ENCODE measurements at places on chromosomes 5 and 9. TPM values are rescaled to one million over a fixed set of nuclear protein-coding genes. Genes with fewer than 3 reads are reported as not detected.

DNA sequence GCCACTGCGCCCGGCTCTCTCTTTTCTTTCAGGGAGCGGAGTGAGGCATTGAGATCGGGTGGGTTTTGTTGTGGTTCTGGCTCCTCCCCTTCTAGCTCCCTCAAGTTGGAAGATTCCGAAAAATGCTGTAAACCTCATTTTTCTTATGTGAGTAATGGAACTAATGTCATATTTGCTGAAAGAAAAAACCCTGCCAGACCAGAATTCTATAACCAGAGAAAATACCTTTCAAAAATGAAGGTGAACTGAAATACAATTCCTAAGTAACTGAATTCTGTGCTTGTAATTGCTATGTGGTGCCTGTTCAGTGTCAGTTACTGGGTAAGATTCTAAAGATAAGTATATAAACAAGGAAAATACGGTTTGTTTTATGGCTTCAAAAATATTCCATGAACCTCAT is 30.9 kb upstream of the CDK20 start:
- no peak for DNase-seq

- DNase-seq = no peak
These were observed 7.6 kb upstream of the EGR1 start for GRCh38 chr5:138457531-138458275.

DNA sequence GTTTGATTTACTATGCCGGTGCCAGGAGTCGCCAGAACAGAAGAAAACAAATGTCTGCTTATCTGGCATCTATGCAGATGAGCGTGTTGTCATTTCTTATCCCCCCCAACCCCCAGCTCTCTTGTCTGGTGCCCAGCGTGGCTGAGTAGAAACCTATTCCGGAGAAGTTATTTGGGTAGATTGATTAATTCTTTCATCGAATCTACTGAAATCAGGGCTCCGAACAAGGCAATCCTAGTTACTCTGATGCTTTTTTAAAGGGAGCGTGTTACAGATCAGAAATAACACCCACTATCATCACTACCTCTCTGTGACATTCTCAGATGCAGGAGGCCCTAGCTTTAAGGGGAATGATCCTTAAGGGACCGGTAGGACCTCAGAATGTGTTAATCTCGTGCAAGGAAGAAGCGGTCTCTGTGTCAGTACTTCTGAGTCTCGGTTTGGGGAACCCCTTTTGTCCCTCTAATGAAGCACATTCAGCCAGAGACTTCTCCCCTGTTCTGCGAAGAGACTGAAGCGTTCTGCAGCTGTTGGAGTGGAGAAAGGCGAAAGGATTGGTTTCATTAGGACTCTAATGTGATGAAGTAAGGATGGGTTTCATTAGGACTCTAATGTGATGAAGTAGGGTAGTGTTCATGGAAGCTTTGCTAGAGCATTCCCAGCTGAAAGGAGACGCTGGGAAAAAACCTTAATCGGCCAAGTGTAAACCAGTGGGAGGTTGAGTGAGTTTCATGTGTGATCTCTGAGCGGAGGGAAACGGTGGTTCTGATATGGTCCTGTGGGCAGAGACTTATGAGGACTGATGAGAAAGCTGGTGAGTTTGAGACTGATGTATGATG is 1.5 kb downstream of the PIP5K1B start:
- DNase-seq = no peak

DNA sequence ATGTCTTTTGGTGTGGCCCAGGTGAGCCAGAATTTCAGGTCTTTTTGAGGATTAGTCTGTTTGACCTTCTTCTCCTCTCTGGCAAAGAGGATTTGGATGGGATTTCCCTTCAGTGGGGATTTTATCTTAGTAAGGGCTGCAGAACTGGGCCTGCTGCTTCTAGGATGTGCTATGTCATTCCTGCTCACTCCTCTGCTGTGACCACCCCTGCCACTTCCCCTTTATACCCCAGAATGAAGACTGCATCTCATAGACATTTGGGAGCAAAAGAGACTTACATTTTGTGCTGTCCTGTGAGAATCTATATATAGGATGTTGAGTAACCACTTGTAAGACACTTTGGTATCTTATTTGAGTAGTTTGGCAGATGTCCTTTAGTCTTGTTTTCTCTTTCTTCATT is 76.2 kb downstream of the ARHGAP26 start:
- DNase-seq = no peak

DNA sequence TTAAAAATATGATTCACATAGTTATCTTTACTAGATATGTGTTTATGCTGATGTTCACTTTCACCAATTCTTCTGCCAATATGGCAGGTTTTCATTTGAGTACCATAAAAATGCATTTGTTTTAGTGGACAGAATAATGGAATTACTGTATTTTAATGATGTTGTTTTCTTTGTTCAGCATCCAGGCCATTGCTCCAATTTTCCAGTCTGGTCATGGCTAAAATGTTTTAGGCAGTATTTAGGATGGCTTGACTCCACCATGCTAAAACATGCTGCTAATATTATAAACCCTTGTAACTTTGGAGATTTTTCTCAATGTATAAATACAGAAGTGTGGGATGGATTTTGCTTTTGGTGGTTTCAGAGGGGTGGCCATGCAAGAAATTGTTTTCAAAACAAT is 273.0 kb upstream of the RPS23 start:
- DNase-seq = no peak

- DNase-seq = peak; percentile 19
These were observed 412.8 kb downstream of the SPOCK1 start for GRCh38 chr5:137086342-137086741.

- DNase-seq = no peak
These were observed 40.0 kb downstream of the GAS1 start for GRCh38 chr9:86907346-86907745.

DNA sequence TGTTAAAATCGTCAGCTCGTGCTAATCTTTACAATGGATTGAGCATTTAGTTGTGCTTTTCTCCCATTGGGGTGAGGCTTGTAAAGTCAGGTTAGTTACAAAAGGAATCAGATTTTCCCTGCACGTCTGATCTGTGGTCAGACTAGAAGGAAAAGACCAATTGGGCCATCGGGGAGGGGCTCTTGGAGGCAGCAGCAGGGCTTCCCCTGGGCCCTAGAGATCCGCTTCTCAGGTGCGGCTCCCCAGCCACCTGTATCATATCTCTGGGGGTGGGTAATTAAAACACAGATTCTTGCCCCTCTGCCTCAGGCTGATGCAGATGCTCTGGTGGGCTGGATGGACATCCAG is 200.3 kb downstream of the HSPA4 start:
- no peak for DNase-seq

DNA sequence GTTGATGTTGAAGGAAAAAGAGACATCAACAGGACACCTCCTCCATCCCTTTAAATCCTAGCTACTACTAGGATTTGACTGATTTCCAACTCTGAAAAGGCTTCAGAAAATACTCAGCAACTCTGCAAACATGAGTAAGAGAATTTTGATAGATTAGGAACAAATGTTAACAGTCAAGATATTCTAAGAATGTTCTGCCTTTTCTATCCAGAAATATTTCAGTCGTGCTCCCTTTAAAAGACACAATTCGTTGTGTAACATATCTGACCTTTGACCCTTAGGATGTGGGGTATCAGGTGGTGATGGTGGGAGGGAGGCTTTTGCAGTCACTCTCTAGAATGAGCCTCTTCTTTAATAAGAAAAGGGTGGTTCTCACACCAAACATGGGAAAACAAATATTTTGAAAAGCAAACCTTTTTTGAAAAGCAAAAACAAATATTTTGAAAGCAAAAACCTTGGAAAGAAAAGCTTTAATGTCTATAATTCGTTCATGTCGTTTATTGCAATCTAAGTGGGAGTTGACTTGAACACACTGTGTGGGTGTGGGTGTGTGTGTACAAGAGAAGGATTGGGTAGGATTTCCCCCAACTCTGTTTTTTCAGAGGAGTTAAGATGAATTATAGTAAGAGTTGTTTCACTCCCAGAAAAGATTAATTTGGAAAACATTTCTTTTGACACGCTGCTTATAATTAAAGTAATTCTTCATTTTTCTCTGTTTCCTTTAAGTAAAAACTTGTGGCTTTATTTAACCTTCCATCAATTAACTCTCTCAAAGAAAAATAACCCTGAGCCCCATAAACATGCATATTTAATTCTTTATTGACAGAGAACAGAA is 152.8 kb downstream of the TMEM167A start:
- no peak for DNase-seq

- no peak for DNase-seq
These were observed 34.4 kb downstream of the ALG2 start for GRCh38 chr9:99187311-99187710.

GRCh38 chr9:9557804-9558334 is 1054.9 kb downstream of the PTPRD start:
- no peak for DNase-seq

DNA sequence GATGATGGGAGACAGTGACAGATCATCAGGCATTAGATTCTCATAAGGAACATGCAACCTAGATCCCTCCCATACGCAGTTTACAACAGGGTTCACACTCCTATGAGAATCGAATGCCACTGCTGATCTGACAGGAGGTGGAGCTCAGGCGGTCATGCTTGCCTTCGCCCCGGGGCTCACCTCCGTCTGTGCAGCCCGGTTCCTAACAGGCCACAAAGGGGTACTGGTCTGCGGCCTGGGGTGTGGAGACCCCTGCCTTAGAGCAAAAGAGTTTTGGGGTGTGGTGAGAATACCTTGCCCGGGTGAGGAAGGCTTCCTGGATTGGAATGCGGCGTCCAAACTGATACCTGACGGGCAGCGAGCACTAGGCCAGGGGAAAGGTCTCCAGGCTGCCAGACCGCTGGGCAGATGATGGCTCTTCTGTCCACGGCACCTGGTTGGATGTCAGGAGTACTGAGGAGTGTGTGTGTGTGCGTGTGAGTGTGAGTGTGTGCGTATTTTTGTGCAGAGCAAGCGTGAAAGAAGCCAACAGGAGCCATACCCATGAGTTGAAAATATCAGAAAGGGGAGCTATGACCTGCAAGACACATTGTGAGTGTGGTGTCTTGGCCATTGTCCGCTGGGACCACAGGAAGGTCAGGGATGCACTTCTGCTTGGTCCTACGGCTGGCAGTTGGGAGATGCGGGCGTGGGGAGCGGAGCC is 55.4 kb downstream of the ACER2 start:
- no peak for DNase-seq

DNA sequence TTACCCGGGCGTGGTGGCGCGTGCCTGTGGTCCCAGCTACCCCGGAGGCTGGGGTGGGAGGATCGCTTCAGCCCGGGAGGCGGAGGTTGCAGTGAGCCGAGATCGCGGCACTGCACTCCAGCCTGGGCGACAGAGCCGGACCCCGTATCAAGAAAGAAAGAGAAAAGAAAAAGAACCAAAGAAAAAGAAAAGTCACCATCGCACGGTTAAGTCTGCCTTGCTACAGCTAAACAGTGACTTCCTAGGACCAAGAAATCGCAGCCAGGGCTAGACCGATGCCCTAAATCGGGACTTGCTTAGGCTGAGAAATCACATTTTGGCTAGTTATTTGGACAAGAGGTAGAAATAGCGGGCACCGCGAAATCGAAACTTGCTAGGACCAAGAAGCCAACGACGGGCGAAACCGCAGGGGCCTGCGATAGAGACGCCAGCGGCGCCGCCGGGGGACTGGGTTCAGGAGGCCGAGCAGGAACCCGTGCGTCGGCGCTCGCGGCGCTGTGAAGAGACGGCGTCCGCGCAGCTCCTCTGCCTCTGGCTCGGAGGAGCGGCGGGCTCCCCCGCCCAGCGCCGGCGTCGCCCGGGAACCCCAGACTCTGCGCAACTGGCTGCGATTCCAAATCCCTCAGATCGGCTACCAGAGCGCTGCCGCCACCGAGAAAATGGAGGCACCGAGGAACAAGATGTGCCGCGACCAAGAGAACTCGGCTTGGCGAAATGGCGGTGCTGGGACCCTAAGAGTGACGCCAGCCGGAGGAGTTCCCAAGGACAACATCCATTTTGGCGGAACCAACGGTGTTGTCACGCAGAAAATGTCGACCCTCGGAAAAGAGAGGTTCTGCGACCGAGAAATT is 26.1 kb upstream of the ANXA2R start:
- peak; percentile 87 for DNase-seq

GRCh38 chr9:13166996-13167395 is 112.5 kb downstream of the MPDZ start:
- no peak for DNase-seq

DNA sequence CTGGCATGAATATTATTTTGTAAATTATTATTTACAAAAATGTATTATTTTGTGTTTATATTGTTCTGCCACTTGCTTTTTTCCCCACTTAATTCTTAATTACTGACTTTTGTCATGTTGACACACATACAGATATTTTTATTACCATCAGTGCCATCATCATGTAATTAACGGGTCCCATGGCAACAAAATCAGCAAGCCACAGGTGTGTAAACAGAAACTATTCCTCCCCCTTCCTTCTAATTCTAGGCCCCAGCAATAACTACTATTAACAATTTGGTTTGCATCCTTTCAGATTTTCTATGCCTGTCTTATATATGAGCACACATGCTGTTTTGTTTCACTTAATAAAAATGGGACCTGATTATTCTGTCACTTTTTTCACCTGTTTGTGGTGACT is 29.3 kb downstream of the CYFIP2 start:
- DNase-seq = no peak

DNA sequence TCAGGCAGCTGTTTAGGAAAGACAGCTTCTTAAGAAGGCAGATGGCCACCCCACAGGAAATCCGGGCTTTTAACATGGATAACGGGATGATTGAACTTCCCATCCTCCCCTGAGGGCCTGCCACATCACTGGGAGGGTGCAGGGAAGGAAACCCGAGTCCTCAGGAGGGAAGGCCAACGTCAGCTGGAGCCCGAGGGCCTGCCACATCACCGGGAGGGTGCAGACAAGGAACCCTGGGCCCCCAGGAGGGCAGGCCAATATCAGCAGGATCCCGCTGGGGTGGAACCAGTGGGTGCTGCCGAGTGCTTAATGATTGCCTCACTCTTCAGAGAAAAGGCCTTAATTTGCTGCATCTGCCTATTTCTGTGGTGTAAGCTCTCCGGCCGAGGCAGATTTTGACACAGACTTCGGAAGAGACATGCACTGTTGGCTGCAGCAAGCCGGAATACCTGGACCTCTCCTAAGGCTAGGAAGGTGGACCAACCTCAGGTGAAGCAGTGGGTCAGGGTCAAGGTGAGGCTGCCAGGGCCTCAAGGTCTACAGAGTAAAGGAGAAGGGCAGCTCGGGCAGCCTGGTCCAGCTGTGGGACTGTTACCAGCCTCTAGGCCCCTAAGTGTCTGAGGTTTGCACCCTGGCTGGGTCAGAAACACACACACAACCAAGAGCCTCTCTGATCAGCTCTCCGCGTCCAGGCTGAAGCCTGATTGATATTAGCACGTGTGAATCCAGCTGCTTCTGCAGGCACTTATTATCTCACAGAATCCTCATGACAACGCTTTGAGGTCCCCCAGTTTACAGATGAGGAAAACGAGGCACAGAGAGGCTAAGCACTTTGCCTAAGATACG is 14.8 kb upstream of the COL5A1 start:
- DNase-seq = peak; percentile 50

- no peak for DNase-seq
These were observed 7.8 kb upstream of the IL12B start for GRCh38 chr5:159338118-159338517.

Gene NKD2
- total RNA-seq = 0.71 TPM

Gene GHR
- 9.1 TPM for total RNA-seq

Gene TMEM215
- not detected for total RNA-seq

Gene RNF183
- not detected for total RNA-seq

Gene LCP2
- 10.2 TPM for total RNA-seq

Gene SLC24A2
- total RNA-seq = 0.36 TPM

Gene TSSK1B
- not detected for total RNA-seq

Gene LCN1
- total RNA-seq = not detected

Gene PALM2AKAP2
- total RNA-seq = 1.7 TPM

Gene CBY3
- 0.66 TPM for total RNA-seq

All from sigmoid colon (tissue), 7 donors.